Trophoblast cell (in vitro differentiated cells and primary cell): ENCODE measurements at places on chromosomes 7 and 10.

DNA sequence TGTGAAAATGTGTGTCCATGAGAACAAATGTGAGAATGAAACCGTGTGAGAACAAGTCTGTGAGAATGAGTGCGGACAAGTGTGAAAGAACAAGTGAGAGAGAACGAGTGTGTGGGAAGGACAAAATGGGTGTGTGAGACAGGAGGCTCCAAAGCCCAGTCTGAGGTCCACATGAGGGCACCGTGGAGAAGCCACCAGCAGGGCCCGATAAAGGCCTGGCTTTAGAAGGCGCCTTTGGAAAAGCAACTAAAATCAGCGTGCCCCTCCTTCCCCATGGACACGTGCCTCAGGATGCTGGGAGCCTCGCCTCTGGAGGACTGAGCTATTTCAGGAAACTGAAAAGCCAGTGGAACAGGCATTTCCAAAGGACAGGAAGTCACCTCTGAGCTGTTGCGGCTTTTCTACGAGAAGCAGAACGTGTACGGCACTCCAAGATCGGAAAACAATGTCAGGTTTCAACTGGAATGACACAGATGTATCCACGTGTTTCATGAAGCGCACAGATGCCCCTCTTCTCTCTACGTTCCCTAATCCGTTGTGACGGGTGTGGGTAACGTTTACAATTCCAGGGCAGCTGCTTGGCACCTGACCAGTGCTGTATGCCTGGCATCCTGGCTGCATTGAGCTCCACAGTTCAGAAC lies 46.4 kb downstream of the ESYT2 start:
- peak; percentile 61 for DNase-seq

DNA sequence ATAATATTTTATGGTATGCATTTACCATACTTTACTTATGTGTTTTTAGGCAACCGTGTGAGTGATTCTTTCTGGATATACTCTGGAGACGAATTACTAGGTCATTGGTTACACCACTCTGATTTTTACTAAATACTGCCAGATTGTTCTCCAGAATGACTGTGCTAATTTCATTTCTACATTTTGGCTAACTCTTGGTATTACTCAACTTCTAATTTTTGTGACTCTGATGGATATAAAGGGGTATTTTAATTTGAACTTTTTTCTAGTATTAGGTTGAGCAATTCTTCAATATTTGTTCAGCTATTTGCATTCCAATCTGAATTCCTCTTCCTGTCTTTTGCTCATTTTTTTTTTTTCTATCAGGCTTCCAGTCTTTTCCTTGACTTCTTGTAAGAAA lies 223.6 kb downstream of the MDFIC start:
- DNase-seq, result no peak

- no peak for DNase-seq
These were observed 82.3 kb downstream of the UNCX start for GRCh38 chr7:1314908-1315450.

- DNase-seq, result no peak
These were observed 127.5 kb upstream of the PLXNA4 start for GRCh38 chr7:132703742-132704141.

GRCh38 chr7:152313831-152314604 lies 121.8 kb downstream of the KMT2C start:
- no peak for DNase-seq

- peak; percentile 75 for DNase-seq
These were observed 43.7 kb downstream of the OSBPL3 start for GRCh38 chr7:24936121-24936824.

GRCh38 chr7:102215711-102216110 lies 71.0 kb upstream of the SH2B2 start:
- DNase-seq, result no peak

DNA sequence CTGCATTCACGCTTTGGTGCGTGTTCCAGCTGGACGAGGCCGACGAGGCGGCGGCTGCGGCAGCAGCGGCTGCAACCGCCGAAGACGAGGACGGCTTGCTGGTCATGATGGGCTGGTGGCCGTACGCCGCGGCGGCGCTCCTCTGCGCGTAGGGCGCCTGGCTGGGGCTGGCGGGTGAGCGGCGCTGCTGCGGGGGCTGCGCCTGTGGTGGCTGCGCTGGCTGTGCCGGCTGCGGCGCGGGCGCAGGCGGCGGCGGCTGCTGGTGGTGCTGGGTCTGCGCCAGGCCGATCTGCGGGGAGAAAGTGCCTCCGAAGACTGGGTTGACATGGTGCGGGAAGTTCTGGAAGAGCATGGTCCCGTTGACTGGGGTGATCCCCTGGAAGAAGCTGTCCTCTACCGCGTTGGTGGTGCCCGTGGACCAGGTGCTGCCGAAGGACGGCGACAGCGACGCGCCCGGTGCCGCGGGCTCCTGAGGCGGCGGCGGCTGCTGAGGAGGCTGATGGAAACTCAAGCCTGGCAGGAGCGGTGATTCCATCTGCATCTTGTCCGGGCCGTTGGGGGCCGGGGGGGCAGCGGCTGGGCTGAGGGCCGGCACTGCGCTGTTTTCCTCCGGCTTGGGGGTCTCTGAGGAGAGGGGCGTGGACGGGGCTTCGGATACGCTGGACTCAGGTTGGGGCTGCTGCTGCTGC lies 51.1 kb downstream of the CPEB3 start:
- DNase-seq, result peak; percentile 56

DNA sequence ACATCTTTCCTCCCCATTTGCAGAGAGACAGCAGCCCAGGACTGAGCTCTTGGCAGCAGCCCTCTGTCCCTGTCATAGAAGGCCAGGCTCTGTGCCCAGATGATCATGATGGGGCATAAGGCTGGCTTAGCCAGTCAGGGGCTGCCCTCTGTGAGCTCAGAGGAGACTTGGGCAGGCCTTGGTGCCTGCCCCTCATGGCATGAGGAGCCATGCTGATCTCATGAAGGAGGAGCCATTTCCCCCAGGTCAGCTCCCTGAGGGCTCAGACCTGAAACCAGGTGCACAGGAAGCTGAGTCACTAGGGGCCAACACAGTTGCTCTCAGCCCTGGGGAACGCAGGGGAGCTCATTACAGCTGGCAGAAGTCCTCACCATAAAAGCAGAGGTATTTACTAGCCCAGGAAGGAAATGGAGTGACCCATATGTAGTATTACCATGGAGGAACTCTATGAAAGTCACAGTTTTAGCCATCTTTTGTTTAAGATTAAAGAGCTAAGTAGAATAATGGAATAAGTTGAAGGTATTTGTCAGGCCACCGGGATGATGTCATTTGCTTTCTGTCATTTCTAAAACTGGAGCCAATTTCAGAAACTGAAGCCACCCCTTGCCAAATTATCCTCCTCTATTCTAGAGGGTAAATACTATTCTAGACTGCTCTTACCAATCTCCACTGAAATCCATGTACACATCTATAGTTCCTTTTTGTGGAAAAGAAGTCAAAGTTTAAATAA lies 362.4 kb upstream of the ZNF32 start:
- DNase-seq, result peak; percentile 81

- no peak for DNase-seq
These were observed 3.5 kb upstream of the INHBA start for GRCh38 chr7:41706228-41706930.

DNA sequence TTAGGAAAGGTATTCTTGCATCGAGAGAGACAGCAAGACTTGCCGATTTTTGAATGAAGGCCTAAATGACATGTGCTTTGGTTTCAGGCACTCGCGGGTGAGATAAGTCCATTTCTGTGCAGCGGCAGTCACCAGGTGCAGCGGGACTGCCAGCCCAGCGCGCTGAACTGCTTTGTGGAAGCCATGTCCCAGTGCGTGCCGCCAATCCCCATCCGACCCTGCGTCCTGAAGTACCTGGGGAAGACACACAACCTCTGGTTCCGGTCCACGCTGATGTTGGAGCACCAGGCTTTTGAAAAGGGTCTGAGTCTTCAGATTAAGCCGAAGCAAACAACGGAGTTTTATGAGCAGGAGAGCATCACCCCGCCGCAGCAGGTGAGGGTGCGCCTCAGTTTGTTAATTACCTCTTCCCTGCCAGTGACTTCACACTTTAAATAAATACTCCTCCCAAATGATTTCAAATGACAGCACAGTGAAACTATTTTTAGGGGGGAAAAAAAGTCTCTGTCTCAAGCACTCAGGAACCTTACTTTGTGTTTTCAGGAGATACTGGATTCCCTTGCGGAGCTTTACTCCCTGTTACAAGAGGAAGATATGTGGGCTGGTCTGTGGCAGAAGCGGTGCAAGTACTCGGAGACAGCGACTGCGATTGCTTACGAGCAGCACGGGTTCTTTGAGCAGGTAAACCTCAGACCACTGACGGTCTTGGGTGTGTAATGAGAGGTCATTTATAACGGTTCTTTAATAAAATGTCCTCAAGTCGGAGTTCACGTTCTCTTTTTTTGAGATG lies 98.3 kb downstream of the TRRAP start:
- no peak for DNase-seq

GRCh38 chr7:100430493-100431285 lies 1.1 kb downstream of the MEPCE start:
- DNase-seq, result no peak

DNA sequence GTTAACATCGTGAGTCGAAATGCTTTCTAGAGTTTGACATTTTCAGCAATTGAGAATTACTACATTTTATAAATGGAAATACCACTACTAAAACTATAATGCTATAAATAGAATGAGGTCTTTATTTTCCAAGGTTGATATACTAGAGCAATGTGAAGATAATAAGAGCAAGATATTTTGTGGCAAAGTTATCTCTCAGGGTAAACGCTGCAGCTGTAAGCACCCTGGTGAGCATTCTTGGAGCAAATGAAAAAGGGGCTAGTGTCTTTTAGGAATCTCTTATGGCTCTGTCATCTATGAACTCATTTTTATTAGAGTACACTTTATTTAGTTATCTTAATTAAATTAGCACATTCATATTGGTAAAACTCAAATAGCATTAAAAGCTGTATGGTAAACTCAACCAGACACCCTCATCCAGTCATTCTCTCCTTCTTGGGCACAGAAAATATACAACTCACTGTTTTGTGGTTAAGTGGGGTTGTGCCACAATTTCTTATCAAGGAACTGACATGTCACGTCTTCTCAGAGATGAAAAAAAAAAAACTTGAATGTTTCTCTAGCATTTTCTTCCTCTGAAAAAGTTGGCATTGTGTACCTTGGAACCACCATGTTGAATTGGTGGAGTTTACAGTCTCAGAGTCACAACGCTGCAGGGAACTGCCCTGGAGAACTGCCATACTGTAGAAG lies 289.5 kb upstream of the PFKP start:
- DNase-seq, result no peak

DNA sequence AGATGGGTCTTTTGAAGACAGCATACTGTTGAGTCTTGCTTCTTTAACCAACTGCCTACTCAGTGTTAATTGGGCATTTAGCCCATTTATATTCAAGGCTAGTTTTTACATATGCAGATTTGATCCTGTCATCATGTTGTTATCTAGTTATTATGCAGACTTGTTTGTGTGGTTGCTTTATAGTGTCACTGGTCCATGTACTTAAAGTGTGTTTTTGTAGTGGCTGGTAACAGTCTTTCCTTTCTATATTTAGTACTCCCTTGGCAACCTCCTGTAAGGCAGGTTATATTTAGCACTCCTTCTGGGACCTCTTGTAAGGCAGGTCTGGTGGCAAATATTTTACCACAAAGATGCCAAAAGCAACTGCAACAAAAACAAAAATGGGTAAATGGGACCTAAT lies 66.7 kb downstream of the TES start:
- DNase-seq, result no peak

- DNase-seq, result no peak
These were observed 37.3 kb downstream of the DNAH11 start for GRCh38 chr7:21580073-21580521.

- peak; percentile 31 for DNase-seq
These were observed 701 bp upstream of the GBX1 start for GRCh38 chr7:151168003-151168786.

GRCh38 chr7:19522486-19522885 lies 186.4 kb downstream of the POLR1F start:
- no peak for DNase-seq

DNA sequence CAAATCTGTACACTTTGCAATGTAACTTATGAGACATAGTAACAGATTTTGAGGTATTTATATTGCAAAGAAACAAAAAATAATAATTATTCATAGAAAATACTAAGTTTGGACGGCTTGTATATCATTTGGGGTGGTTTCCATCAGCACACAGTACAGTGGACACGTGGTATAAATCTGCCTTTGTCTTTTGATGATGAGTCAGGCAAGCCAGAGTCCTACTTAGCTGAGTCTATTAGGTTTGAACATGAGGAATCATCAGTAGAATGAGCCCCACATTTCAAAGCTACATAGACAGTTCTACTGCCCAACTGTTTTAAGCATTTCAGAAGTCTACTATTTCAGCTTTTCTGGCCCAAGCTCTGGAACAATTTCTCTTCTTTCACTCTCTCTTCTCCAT lies 803.2 kb downstream of the PHTF2 start:
- no peak for DNase-seq

DNA sequence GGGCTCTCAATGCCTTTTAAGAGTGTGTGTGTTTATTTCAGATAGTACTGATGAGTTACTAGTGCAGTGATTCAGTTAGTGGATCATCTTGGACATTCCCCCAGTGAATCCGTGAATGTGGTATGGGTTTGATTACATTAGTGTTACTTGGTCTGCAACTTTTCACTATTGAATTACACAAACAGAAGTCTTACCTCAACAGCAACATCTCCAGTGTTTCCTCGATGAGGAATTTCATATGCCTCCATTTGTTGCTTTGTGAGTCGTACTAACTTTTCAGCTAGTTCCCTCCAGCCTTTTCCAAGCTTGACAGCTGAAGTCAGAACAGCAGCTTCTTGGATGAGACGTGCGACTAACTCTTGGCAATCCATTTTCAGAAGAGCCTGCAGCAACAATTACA lies 63.2 kb downstream of the MACC1 start:
- DNase-seq, result no peak

DNA sequence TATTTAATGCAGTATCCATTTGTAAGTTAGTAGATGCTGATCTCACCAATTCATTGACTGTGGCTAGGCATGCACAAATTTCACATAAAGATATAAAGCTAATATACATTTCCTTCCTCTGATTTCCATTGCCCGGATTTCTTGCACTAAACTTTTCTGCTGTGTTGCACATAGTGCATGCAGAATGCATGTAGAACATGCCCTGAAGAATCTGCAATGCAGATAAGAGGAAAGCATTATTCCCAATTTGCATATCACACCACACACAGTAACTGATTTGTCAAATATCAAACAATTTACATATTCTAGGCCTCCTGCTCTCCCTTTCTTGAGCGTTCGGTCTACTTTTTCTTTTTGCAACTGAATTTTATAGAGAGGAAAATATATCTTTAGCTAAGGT lies 124.2 kb downstream of the LRRTM3 start:
- DNase-seq, result no peak

GRCh38 chr7:12249706-12250105 lies 38.6 kb downstream of the TMEM106B start:
- no peak for DNase-seq

- DNase-seq, result no peak
These were observed 60.5 kb downstream of the UNCX start for GRCh38 chr7:1292972-1293830.
